CD14-positive monocyte (primary cell): ENCODE measurements at places on chromosomes 7 and 10. TPM values are rescaled to one million over a fixed set of nuclear protein-coding genes. Genes with fewer than 3 reads are reported as not detected.

- no peak overlapping the region for H3K4me3 ChIP-seq
- H3K27me3 ChIP-seq: peaks cover 5% of the 10 kb centered on the region
- H3K4me1 ChIP-seq: no peaks in the 10 kb centered on the region
- no peaks in the 10 kb centered on the region for H3K36me3 ChIP-seq
Observed at GRCh38 chr7:43557831-43558495, 24.9 kb upstream of the STK17A start.

DNA sequence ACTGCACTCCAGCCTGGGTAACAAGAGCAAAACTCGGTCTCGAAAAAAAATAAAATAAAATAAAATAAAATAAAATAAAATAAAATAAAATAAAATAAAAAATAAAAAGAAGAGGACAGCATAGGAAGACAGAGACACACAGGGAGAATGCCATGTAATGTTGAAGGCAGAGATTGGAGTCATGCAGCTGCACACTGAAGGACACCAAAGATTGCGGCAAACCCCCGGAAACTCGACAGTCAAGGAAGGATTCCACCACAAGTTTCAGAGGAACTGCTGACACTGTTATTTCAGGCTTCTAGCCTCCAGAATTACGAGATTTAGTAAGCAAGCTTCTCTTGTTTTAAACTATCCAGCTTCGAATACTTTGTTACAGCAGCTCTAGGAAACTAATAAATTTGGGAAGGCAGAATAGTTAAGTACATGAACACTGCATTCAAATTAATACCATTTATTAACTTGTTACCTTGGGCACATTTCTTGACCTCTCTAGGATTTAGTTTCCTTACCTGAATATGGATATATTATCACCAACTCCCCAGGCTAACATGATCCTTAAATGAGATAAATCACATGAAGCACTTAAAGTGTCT, 9.5 kb downstream of the CPED1 start:
- DNase-seq: peak; percentile 42
- H3K36me3 ChIP-seq: no peaks in the 10 kb centered on the region
- H3K27me3 ChIP-seq: no peaks in the 10 kb centered on the region
- no peak overlapping the region for H3K4me3 ChIP-seq
- peak overlapping the region; percentile 63 for H3K27ac ChIP-seq

DNA sequence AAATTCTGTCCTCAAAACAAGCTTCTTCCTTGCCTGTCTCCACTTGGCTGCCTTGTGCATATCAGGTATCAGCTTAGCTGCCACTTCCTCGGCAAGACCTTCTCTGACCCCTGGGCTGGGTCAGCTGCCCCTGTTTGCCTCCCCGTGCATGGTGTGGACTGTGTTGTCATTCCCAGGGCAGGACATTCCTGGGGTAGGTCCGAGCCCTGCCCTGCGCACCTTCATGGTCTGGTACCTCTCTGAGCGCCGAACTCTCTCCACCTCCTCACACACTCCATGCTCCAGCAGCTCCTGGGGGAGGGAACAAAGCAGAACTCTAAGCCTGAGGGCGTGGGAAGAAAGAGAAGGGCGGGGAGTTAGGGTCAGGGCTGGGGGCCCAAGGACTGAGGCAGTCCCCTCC, 3.8 kb downstream of the POLM start:
- H3K4me1 ChIP-seq: peaks cover 31% of the 10 kb centered on the region
- DNase-seq: no peak
- no peaks in the 10 kb centered on the region for H3K27me3 ChIP-seq
- H3K4me3 ChIP-seq: no peak overlapping the region
- H3K27ac ChIP-seq: no peak overlapping the region

Gene PRLHR
- polyA plus RNA-seq: not detected in 2 replicates

GRCh38 chr10:124547647-124548168, 86.1 kb downstream of the LHPP start:
- no peaks in the 10 kb centered on the region for H3K27me3 ChIP-seq
- H3K36me3 ChIP-seq: no peaks in the 10 kb centered on the region
- peaks cover 3% of the 10 kb centered on the region for H3K4me1 ChIP-seq
- H3K27ac ChIP-seq: no peak overlapping the region
- no peak for DNase-seq
- no peak overlapping the region for H3K4me3 ChIP-seq

Gene MYL10
- not detected in 2 replicates for polyA plus RNA-seq

- H3K4me3 ChIP-seq: no peak overlapping the region
- no peak for DNase-seq
- H3K4me1 ChIP-seq: no peaks in the 10 kb centered on the region
- no peaks in the 10 kb centered on the region for H3K36me3 ChIP-seq
- H3K27ac ChIP-seq: no peak overlapping the region
Observed at GRCh38 chr10:35892526-35892925, 250.4 kb upstream of the FZD8 start.

Gene ZPBP
- polyA plus RNA-seq: not detected

GRCh38 chr7:143202161-143202560, 18.9 kb downstream of the TAS2R39 start:
- no peak overlapping the region for H3K27ac ChIP-seq
- no peak overlapping the region for H3K4me3 ChIP-seq
- no peak for DNase-seq
- H3K27me3 ChIP-seq: no peaks in the 10 kb centered on the region

- no peaks in the 10 kb centered on the region for H3K27me3 ChIP-seq
- peak overlapping the region; percentile 80 for H3K27ac ChIP-seq
- peaks cover 42% of the 10 kb centered on the region for H3K4me1 ChIP-seq
- H3K36me3 ChIP-seq: peaks cover 51% of the 10 kb centered on the region
- peak overlapping the region; percentile 91 for H3K4me3 ChIP-seq
Observed at GRCh38 chr10:73772281-73773151, 9.3 kb upstream of the CHCHD1 start.

Gene GFRA1
- polyA plus RNA-seq: not detected

DNA sequence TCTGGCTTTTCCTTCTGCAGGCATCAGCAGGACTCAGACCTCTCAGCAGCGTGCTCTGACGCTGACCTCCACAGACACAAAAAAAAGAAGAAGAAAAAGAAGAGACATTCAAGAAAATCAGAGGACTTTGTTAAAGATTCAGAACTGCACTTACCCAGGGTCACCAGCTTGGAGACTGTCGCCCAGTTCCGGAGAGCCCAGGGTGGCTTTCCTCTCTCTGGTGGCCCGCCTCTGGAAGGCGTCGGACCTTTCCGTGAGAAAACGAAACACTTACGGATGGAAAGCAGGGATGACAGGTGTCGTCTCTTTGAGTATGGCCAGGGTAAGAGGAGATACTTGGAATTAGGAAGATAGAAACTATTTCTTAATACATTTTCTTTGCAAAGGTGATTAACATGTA, 115.7 kb downstream of the CYTH3 start:
- H3K27ac ChIP-seq: no peak overlapping the region
- H3K36me3 ChIP-seq: peaks cover 100% of the 10 kb centered on the region
- no peaks in the 10 kb centered on the region for H3K4me1 ChIP-seq

GRCh38 chr7:13628239-13629001, 361.0 kb downstream of the ETV1 start:
- no peak overlapping the region for H3K4me3 ChIP-seq
- no peaks in the 10 kb centered on the region for H3K27me3 ChIP-seq
- H3K36me3 ChIP-seq: no peaks in the 10 kb centered on the region
- DNase-seq: no peak
- H3K27ac ChIP-seq: no peak overlapping the region
- no peaks in the 10 kb centered on the region for H3K4me1 ChIP-seq

Gene TYW1B
- polyA plus RNA-seq: 0.31 TPM

Gene PPP1R17
- 2.0 TPM for polyA plus RNA-seq

Gene CCL26
- polyA plus RNA-seq: not detected

DNA sequence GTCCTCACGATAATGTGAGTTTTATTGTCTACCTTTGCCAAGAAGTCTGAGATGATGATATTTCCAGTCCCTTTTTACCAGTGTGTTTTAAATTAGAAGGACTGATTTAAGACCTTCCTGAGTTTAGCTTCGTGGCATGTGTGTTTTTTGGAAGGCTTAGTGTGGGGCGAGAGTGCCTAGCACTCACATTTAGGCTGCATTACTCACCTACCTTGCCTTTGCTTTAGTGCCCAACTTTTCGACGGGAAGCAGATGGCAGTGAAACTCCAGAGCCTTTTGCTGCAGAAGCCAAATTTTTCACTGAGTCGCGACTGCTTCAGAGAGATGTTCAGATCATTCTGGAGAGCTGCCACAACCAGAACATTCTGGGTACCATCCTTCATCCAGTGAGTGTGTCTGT, 50.9 kb downstream of the SND1 start:
- no peak overlapping the region for H3K4me3 ChIP-seq
- H3K27ac ChIP-seq: no peak overlapping the region
- no peak for DNase-seq
- peaks cover 100% of the 10 kb centered on the region for H3K36me3 ChIP-seq
- no peaks in the 10 kb centered on the region for H3K27me3 ChIP-seq

DNA sequence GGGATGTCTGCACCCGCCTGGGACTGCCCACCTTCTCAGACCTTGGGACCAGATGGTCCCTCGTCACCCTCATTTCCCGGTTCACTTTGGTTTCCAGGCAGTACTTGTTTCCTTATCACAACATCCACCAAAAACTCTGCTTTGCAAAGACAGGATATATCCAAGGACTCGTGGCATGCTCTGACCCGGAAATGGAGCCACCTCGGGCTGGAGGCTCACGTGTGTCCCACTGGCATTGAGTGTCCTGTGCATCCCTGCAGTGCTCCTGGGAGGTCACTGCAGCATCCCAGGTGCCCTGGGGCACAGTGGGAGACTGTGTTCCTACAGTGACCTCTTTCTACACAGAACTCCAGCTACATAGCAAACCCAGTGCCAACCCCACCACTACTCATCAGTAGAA, 611.9 kb upstream of the FOXK1 start:
- no peaks in the 10 kb centered on the region for H3K4me1 ChIP-seq
- H3K4me3 ChIP-seq: no peak overlapping the region

DNA sequence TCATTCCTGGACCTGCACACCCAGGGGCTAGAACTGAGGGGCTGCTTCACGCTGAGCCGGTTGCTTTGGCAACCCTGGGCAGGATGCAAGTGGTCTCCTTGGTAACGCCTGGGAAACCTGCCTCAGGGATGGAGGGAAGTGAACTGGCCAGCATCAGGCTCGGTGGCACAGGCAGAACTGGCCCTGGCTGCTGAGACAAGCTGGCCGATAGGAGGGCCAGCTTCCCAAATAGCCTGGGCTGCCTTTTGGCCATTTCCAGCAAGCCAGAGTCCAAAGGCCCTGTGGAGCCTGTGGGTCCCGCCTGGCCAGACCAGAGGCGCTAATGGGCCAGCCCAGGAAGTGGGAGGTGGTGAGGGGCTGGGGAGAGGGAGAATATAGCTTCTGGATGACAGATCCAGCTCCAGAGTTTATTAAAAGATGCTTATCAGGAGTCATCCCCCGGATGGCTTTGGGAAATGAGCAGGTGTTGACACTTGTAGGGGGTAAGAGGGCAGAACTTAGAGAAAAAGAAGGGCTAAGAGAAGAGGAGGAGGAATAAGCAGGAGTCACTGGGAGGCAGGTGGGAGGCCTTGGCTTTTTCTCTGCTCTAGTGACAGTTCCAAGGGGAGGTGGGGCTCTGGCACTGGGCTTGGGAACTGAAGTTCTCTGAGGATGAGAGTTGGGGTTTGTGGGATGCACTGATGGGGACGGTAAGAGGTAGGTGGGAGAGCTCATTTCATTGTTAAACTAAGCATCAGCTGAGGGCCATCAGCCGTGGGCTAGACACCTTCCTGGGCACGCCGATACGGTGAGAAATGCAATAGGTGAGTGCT, 9.6 kb downstream of the NEURL1 start:
- H3K27me3 ChIP-seq: no peaks in the 10 kb centered on the region
- no peak overlapping the region for H3K27ac ChIP-seq
- no peak for DNase-seq
- no peaks in the 10 kb centered on the region for H3K36me3 ChIP-seq
- no peaks in the 10 kb centered on the region for H3K4me1 ChIP-seq

GRCh38 chr10:110502072-110502845, 4.6 kb downstream of the DUSP5 start:
- peaks cover 61% of the 10 kb centered on the region for H3K4me1 ChIP-seq
- no peak for DNase-seq
- peaks cover 17% of the 10 kb centered on the region for H3K27me3 ChIP-seq
